ENCODE measurements at places on chromosomes 5 and 9. TPM values are rescaled to one million over a fixed set of nuclear protein-coding genes. Genes with fewer than 3 reads are reported as not detected.

DNA sequence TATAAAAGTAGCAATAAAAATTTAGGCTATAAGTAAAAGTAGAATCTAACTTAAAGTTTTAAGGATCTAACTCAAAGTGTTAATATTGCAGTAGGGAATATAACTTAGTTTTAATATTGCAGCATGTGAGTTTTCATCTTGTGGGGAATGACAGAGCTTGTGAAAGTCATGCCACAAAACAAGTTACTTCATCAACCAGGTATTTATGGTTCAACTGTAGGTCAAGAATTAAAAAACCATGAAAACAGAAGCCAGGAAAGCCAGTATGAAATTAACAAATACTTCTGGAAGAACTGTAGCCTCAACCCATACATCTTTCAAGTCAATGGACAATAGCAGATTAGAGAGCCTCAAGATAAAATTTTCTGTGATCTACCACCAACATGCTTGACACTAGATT is 19.0 kb downstream of the HMGCS1 start:
- no peaks in the 10 kb centered on the region for H3K4me1 ChIP-seq
- no peak for DNase-seq
- peaks cover 58% of the 10 kb centered on the region for H3K36me3 ChIP-seq
- H3K27me3 ChIP-seq = no peaks in the 10 kb centered on the region
- H3K4me3 ChIP-seq = no peak overlapping the region

DNA sequence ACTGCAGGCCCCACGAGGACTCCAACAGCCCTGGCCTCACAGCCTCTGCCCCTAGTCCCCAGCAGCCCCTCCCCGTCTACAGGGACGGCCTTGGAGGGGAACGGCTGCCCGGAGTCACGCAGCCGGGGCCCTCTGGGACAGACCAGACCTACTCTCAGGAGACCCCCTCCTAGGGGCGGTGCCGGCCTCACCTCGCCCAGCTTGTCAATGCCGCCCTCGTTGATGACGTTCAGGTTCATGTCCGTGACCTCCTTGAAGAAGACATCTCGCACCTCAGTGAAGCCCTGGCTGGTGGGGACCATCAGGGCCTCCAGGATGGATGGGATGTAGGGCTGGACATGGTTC is 58.6 kb downstream of the LRSAM1 start:
- no peak for DNase-seq
- no peaks in the 10 kb centered on the region for H3K36me3 ChIP-seq
- no peaks in the 10 kb centered on the region for H3K27me3 ChIP-seq
- no peak overlapping the region for H3K27ac ChIP-seq
- no peak overlapping the region for H3K4me3 ChIP-seq

- DNase-seq = no peak
- H3K27me3 ChIP-seq = no peaks in the 10 kb centered on the region
- H3K36me3 ChIP-seq = peaks cover 5% of the 10 kb centered on the region
Observed at GRCh38 chr5:34944044-34944443, 14.7 kb downstream of the DNAJC21 start.

DNA sequence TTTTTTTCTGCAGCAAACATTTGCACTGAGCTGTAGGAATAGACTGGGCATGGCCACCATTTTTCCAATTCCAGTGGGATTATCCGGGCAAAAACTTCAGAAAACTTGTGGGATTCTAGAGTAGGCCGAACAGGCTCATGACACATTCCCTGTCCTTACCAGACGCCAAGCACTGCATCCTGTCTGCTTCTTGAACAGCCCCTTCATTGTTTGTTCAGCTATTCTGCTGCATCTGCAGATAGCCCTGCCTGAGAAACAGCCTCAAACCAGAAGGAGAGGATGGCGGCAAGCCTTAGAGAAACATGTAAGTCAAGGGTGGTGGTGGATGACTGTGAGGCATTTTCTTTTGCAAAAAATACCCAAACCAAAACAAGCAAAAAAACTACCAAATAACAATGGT is 111.8 kb upstream of the NTRK2 start:
- no peaks in the 10 kb centered on the region for H3K27me3 ChIP-seq
- H3K36me3 ChIP-seq = no peaks in the 10 kb centered on the region
- no peaks in the 10 kb centered on the region for H3K4me1 ChIP-seq

GRCh38 chr5:131877873-131878272 is 67.6 kb downstream of the MEIKIN start:
- no peaks in the 10 kb centered on the region for H3K4me1 ChIP-seq
- H3K27me3 ChIP-seq = no peaks in the 10 kb centered on the region
- H3K27ac ChIP-seq = no peak overlapping the region
- no peak overlapping the region for H3K4me3 ChIP-seq
- no peaks in the 10 kb centered on the region for H3K36me3 ChIP-seq

GRCh38 chr5:137281201-137281600 is 217.9 kb downstream of the SPOCK1 start:
- no peaks in the 10 kb centered on the region for H3K4me1 ChIP-seq
- no peak for DNase-seq
- no peak overlapping the region for H3K4me3 ChIP-seq

OR1N1 gene
- not detected for total RNA-seq

GRCh38 chr5:178306430-178307225 is 74.0 kb upstream of the PHYKPL start:
- no peaks in the 10 kb centered on the region for H3K4me1 ChIP-seq
- H3K27me3 ChIP-seq = no peaks in the 10 kb centered on the region
- H3K27ac ChIP-seq = no peak overlapping the region

GRCh38 chr5:56273376-56273955 is 40.3 kb upstream of the ANKRD55 start:
- no peaks in the 10 kb centered on the region for H3K36me3 ChIP-seq
- no peak overlapping the region for H3K27ac ChIP-seq
- H3K4me3 ChIP-seq = no peak overlapping the region
- DNase-seq = no peak
